ENCODE measurements at places on chromosomes 4 and X. TPM values are rescaled to one million over a fixed set of nuclear protein-coding genes. Genes with fewer than 3 reads are reported as not detected.

DNA sequence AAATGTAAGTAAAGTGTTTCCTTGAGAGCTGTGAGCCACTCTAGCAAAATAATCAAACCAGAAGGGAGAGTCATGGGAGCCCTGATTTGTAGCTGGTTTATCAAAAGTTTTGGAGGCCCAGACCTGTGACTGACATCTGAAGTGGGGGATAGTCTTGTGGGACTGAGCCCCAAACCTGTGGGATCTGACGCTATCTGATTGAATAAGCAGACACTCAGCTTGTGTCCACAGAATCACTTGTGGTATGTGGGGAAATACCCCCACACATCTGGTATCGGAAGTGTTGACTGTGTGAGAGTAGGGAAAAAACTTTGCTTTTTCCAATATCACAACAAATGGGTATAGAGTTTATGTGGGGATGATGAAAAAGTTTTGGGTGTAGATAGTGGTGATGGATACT is 35.4 kb downstream of the FUNDC1 start:
- DNase-seq: no peak

Gene ARR3
- not detected for total RNA-seq

DNA sequence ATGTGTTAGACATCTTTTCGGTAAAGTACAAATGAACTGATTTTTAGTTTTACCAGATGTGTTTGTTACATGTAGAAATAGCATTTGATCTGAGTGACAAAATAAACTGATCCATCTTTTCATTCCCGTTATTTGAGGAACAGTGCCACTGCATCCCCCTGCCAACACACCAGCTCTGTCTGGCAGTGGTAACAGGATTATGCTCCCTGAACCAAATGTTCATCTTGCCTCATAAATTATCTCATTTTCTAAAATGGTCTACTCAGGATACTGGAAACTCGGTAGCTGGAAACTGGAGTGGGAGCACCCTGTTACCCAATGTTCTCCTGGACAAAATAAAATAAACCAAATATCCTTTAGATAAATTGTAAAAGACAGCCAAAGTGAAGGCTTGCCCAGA is 171.6 kb downstream of the FAT4 start:
- DNase-seq: no peak

GRCh38 chrX:107711521-107712181 is 63.9 kb downstream of the TSC22D3 start:
- no peak for DNase-seq

DNA sequence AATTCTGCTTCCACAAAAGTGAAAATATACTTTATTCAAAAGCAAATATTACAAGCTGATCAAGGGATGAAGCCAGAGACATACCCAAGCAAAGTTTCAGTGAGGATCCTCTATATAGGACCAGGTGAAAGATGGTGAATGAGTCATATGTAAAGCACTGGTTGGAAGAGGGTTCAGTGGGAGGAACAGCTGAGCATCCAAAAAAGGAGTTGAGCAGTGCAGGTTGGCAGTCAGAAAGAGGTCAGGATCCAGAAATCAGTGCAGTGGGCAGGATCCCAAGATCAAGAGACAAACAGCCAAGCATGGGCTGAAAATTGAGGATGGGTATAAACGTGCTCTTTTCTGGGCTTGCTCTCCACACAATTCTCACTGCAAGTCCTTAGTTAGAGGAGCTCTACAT is 30.3 kb downstream of the OTC start:
- no peak for DNase-seq
